ENCODE measurements at places on chromosomes 6 and 20.

DNA sequence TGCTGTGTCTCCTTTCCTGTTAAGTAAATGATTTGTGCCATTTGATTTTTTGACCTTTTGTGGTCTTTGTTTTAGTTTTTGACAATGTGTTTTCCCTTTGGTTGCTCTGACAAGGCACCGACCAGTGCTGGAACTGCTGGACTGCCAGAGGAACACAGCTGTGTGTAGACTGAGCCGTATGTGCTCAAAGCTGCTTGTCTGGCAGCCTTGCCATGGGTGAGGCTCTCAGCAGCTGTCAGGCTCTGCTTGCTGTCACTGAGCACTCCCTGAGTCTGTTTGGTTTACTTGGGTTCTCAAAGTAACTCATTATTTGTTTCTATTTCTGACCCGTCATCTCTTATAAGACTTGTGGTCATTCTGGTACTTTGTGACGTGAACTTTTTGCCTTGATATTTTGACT lies 15.1 kb upstream of the SNRPB start:
- DNase-seq = no peak

- DNase-seq = no peak
Observed at GRCh38 chr6:135372758-135373157, 124.8 kb downstream of the AHI1 start.

- no peak for DNase-seq
Observed at GRCh38 chr20:58042591-58042990, 185.9 kb downstream of the ANKRD60 start.

GRCh38 chr6:21429291-21429690 lies 164.3 kb upstream of the SOX4 start:
- no peak for DNase-seq

DNA sequence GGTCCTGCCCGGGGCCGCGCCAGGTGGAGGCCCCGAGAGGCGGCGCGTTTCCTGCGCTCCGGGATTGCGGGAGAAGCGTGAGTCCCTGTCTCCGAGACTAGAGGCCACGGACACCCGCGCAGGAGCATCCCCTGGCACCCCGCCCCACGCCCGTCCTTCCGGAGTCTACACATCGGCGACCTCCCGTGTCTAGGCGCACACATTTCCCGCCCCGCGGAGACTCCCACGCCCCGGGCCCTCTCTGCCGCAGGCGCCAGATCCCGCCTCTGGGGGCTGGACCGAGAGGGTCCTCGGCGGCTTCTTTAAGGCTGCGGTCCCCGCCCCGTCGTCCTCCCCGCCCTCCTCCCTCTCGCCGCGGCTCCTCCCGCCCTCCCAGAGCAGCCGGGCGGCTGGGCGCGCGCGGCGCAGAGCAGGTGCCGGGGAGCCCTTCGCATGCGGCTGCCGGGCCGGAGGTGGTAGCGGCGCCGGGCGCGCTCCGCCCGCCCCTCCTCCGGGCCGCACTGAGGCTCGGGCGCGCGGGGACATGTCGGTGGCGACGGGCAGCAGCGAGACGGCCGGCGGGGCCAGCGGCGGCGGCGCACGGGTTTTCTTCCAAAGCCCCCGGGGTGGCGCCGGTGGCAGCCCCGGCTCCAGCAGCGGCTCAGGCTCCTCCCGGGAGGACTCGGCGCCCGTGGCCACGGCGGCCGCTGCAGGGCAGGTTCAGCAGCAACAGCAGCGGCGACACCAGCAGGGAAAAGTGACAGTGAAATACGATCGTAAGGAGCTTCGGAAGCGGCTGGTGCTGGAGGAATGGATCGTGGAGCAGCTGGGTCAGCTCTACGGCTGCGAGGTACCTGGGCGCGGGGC lies at the start of gene PPP1R14C:
Gene PPP1R14C (plus strand): TSS at position 375 of the 846 bp plus-strand sequence. CDS start 149 bp downstream, at position 524.
- DNase-seq = no peak

GRCh38 chr20:37438464-37439222 lies 82.4 kb upstream of the NNAT start:
- DNase-seq = no peak

GRCh38 chr6:92617721-92618120 lies 801.6 kb downstream of the EPHA7 start:
- DNase-seq = no peak

- no peak for DNase-seq
Observed at GRCh38 chr20:61426352-61426751, 174.3 kb downstream of the CDH4 start.

GRCh38 chr20:40111282-40111681 lies 577.8 kb downstream of the MAFB start:
- no peak for DNase-seq

DNA sequence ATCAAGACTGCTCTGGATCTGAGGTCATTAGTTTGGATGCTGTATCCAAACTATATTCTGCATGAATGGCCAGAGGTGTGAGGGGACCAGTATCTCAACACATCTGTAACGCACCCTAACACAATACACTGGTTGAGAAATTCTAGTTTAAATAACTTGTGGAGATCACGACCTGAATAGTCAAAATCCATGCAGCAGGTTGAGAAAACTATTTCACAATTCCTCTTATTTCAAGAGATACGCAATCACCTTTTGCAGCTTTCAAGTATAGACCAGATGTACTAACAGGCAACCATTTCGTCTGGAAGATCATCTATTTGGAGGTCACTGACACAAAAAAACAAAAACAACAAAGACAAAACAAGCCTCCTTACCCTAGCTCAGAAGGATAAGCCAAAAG lies 11.1 kb downstream of the CSNK2A1 start:
- DNase-seq = no peak

GRCh38 chr20:31712112-31712553 lies 10.5 kb downstream of the BCL2L1 start:
- peak; percentile 65 for DNase-seq

GRCh38 chr6:162917506-162917905 lies 189.7 kb downstream of the PACRG start:
- DNase-seq = no peak

DNA sequence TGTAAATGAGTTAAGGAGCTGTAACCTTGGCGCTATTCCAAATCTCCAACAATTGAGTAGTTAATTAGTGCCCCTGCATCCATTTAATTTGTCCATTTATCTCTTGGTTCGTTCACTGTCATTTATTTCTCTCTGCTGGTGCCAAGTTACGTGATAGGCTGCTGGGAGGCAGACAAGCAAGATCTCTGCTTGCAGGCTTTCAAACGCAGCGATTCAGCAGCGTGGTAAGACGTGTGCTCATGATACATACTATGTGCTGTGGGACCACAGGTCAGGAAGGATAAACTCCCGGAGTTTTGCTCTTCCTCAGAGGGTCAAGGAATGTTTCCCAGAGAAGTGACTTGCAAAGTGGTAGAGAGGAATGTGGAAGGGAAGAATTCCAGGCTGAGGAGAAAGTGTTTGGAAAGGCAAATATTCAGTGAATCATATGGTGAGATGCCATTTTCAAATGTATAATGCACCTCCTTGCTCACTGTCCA lies 46.4 kb downstream of the UTRN start:
- no peak for DNase-seq

DNA sequence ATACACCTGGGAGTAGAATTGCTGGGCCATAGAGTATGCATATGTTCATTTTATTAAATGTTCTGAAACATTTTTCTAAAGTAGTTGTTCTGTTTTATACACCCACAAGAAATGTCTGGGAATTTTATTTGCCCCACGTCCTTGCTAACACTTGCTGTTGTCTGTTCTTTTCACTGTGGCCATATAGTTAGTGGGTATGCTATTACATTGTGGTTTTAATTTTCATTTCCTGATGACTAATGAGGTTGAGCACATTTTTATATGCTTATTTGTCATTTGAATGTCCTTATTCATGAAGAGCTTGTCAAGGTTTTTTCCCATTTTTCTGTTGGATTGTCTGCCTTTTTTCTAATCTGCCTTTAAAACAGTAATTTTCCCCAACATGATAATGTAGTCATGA lies 41.5 kb upstream of the TGM3 start:
- DNase-seq = no peak

GRCh38 chr6:143516690-143517446 lies 5.3 kb upstream of the FUCA2 start:
- no peak for DNase-seq

GRCh38 chr6:134347885-134348805 lies 30.2 kb upstream of the SGK1 start:
- no peak for DNase-seq

DNA sequence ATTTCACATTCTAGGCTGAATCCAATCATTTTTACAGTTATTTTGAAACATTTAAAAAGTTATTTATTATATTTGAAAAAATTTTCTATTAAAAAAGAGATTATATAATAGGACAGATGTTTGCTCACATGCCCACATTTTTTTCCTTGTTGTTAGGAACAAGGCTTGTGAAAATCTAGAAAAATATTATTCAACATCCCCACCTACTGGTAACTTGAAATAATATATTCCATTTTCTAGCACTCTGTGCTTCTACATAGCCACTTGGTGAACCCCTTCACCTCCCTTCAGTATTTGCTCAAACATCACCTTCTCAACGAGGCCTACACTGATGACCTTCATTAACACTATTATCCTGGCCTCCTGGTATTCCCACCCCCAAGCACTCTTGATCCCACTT lies 18.3 kb upstream of the GPRC6A start:
- DNase-seq = peak; percentile 6
